Osteocyte (in vitro differentiated cells): ENCODE measurements at places on chromosomes 5 and 9.

- no peak for DNase-seq
Measured at GRCh38 chr5:176620333-176620981, 9.9 kb downstream of the SNCB start.

GRCh38 chr5:68408345-68408871 lies 192.9 kb downstream of the PIK3R1 start:
- DNase-seq = no peak

GRCh38 chr5:143025376-143025775 lies 255.2 kb downstream of the ARHGAP26 start:
- no peak for DNase-seq

DNA sequence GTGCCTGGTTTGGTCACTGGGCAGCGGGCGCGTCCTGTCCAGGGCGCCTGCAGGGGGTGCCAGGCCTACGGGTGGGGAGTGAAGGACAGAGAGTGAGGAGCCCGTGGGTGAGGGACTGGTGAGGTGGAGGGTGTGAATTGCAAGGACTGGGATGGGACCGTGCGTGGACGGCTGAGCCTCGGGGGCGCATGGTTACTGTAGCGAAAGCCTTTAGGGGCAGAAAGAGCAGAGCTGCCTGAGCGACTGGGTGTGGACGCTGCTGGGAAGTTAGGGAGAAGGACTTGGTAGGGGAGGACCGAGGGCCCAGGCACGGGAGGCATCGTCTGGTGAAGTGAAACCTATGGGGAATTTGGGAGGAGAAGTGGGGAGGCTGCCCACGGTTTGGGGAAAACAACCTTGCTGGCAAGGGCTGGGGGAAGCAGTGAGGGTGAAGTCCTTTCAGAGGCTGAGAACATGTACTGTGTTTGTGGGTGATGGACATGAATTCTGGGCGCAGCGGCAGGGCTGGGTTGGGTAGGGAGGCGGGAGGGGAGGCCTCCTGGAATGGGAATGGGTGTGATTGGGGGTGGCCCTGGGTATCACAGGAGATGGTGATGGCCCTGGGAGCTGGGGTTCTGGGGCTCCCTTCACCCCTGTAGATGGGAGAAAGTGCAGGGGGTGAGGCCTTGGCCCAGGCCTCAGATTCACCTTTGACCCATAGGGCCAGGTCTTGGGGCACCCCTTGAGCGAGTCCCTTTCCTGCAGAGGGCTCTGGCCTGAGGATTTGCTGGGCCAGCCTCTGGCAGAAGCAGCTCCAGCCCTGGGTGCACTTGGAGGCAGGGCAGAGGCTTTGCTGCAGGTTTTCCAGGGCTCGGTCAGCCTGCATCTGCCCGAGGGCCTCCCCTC lies 1.7 kb upstream of the TOR4A start:
- DNase-seq = no peak

- no peak for DNase-seq
Measured at GRCh38 chr5:176851871-176852658, 41.7 kb downstream of the UNC5A start.
